ENCODE measurements at places on chromosomes 12 and 14. TPM values are rescaled to one million over a fixed set of nuclear protein-coding genes. Genes with fewer than 3 reads are reported as not detected.

Gene KLRC1
- polyA plus RNA-seq, result not detected

Gene TRHDE
- polyA plus RNA-seq, result 0.29 TPM

Gene ACVRL1
- polyA plus RNA-seq, result 9.8 TPM

Gene MFAP5
- polyA plus RNA-seq, result 0.42 TPM

Gene NDUFA9
- polyA plus RNA-seq, result 126 TPM

Gene OR6C2
- not detected for polyA plus RNA-seq

Gene PLA2G1B
- not detected for polyA plus RNA-seq

Measured in brain (organoid and tissue), 16 donors.